ENCODE measurements at places on chromosomes 6 and 20.

DNA sequence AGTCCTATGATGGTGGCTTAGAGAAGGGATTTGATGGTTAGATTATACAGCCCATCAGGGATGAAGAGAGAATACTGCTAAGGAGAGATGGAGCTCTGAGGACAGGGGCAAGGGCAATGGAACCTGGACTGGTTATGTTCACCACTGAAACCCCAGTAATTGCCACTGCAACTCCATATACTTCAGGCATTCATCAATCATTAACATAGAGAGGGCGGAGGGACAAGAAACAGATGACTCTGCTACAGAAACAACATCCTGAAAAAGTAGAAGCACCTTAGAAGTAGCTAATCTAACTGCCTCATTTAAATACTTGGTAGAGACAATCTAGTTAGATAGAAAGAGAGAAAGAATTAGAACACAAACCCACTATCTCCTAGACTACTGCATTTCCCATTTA is 89.8 kb downstream of the MDN1 start:
- DNase-seq: no peak

DNA sequence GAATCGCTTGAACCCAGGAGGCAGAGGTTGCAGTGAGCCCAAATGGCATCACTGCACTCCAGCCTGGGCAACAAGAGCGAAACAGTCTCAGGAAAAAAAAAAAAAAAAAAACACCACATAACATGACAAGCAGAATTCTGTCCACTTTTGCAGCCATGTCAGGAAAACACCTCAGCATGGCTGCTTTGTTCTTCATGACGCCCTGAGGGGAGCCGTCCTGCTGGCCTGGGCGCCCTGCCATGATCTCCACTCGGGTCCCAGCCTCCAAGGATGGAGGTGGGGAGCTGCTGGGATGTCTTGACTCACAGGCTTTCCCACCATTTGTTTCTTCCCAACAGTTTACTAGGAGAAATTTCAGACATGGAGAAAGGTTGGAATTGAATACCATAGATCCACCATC is 42.2 kb downstream of the SNX9 start:
- no peak for DNase-seq

GRCh38 chr20:23024701-23025100 is 10.4 kb upstream of the SSTR4 start:
- DNase-seq: no peak

DNA sequence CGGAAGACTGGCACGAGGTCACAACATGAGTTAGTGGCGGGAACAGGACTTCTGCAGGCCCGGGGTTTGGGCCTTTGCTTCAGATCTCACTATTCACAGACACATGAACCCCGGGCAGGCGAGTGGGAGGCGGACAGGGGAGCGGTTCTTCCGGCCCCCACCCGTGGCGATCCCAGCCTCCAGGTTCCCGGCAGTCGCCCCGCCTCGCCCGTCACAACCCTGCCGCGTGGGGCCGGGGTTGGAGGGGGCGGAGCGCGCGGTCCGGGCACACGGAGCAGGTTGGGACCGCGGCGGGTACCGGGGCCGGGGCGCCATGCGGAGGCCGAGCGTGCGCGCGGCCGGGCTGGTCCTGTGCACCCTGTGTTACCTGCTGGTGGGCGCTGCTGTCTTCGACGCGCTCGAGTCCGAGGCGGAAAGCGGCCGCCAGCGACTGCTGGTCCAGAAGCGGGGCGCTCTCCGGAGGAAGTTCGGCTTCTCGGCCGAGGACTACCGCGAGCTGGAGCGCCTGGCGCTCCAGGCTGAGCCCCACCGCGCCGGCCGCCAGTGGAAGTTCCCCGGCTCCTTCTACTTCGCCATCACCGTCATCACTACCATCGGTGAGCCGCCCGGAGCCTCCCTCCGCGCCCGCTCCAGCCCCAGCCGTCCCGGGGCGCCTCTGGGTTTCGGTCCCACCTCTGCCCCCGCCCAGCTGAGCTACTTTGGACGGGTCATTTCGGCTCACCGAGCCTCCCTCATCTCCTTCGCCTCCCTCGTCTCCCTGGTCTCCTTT is at the start of gene KCNK15:
Gene KCNK15 (plus strand): TSS at position 268 of the 769 bp plus-strand sequence. CDS start 46 bp downstream, at position 314.
- no peak for DNase-seq

DNA sequence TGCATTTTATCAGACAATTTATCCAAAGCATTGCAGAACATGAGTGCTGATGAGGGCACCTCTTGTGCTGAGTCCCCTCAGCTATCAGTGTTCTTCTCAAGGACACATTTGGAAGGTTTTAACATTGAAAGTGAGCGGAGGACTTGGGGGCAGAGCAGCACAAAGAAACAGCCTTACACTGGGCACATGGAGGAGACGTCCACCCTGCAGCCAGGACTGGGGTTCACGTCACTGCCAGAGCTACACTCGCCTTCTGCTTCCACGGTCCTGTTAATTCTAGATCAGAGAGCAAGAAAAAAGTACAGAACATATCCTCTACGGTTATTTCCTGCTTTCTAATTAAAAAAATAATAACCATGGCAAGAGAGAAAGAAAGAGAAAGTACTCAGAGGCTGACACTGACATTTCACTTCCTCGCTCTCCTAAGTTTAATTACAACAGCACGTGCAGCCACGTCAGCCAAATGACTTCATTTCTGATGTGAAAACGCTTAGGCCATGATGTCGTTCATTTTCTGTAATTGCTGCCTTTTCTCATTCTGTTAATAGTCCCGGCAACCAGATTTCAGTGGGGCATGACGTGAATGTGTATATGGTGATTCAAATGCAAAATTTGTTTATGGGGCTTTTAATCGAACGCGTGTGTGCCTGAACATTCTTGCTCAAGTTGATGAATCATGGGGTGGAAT is 5.1 kb downstream of the PRND start:
- DNase-seq: peak; percentile 38

DNA sequence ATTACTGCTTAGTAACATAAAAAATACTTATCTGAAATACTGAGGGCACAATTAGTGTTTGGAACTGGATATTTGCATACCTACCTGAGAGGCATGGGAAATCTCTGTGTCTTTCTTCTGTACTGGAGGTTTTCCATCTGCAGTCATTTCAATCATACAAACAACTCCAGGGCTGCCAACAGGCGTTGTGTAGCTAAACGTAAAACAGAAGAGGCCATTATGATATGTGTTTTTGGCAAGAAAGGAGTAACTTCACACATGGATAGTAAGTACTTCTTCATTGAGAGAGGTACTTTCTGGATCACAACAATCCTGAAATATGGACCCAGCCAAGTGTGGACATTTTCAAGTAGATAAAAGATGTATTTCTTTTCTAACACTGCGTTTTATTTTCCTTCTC is 363.4 kb downstream of the PHF3 start:
- no peak for DNase-seq

GRCh38 chr6:32092760-32093497 is 16.2 kb downstream of the TNXB start:
- no peak for DNase-seq

- DNase-seq: no peak
Observed at GRCh38 chr6:63353286-63353630, 33.5 kb upstream of the LGSN start.

- no peak for DNase-seq
Observed at GRCh38 chr6:169208011-169208410, 45.6 kb downstream of the THBS2 start.

GRCh38 chr20:59123678-59124255 is 39.9 kb upstream of the ZNF831 start:
- DNase-seq: no peak

GRCh38 chr6:54929245-54929909 is 82.8 kb downstream of the FAM83B start:
- no peak for DNase-seq

GRCh38 chr6:17417817-17418216 is 24.4 kb downstream of the CAP2 start:
- no peak for DNase-seq

DNA sequence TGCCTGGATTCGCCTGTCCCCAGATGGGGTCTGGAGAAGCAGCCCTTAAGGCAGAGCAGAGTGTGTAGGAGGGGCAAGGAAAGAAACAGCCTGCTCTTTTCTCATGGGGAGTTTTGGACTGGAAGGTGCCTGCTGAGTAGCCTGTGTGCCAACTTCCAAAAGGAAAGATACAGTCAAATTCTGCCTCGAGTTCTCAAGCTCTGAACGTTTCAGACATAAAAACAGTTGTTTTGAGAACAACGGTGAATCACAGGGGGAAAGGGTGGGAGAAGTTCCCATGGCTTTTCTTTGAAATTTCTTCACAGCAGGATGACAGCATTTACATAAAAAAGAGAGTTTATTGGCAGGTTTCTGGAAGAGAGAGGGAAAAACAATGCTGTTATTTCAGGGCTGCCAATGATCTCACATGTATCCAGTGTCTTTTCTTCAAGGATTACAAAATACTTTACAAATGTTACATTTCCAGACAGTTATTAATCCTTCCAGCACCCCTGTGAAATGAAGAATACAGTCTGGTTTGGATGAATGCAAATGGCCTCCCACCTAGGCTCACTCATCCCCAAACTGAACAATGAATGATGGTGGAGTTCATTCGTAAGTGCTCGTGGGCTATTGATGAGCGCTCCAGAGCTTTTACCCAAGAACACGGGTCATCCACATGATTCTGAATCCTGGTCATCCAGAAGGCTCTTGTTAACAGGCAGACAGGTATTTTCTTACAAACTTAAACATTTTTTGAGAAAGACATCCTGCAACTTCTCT is 33.8 kb upstream of the ECI2 start:
- DNase-seq: no peak

- no peak for DNase-seq
Observed at GRCh38 chr6:4208158-4208557, 72.8 kb upstream of the ECI2 start.

DNA sequence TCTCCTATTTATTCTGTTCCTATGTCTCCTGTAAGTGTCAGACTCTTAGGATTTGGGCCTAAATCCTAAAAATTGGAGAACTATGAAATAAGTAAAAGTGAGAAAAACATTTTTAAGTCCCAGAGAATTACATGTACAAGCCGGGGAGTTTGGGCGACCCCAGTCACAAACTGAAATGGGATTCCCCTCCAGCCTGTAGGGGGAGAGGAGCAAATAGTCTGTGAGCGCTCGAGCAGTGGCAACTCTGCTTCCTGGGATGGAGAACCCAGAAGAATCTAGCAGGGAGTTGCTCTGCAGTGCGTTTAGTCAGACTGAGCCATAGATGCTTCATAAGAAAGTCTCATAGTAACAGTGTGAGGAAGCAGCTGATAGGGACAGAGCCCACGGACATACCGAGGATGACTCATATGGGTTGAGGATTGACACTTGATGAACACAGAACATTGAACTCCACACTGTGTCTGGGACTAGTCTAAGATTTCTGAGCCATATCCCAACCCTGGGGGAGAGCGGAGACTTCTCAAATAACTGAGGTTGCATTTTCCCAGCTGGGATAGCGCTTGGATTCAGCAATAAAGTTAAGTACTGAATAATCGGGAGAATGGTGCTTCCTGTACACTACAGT is 437.2 kb downstream of the BCKDHB start:
- no peak for DNase-seq

- DNase-seq: no peak
Observed at GRCh38 chr20:3670511-3670910, 7.3 kb upstream of the GFRA4 start.

DNA sequence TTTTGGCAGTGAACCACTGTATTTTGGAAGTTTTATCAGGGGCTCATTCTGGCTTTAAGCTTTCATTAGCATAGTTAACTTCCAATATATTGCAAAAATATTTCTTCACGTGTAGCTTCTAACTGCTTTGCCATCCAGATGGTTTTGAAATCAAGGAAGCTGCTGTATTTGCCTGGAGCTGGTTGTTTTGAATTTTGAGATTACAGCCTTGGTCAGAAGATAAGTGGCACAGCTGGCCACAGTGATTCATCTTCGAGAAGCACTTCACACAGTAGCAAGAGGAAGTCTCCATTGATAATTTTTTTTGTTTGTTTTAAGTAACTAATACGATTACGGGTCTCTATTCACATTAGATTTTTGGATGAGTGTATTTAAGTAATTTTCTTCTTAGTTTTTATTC is 3.8 kb downstream of the APCDD1L start:
- no peak for DNase-seq

GRCh38 chr6:181049-181654 is 111.1 kb upstream of the DUSP22 start:
- no peak for DNase-seq

DNA sequence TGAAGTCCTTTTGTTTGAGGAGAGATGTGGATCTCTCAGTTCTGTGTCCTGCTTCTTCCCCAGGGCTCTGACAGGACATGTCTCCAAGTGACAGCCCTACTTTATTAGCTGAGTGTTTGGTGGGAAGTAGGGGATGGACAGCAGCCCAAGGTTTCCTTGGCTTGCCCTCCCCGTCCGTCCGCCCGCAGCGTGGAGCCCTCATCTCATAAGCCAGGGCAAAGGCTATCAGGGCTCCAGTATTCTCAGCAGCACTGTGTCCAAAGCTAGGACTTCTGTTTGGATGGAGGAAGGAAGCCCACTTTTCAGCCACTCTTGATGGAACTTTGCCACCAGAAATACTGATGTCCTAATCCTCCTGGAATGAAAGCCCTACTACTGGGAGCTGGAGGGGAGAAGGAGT is 13.6 kb downstream of the CDC5L start:
- DNase-seq: no peak

DNA sequence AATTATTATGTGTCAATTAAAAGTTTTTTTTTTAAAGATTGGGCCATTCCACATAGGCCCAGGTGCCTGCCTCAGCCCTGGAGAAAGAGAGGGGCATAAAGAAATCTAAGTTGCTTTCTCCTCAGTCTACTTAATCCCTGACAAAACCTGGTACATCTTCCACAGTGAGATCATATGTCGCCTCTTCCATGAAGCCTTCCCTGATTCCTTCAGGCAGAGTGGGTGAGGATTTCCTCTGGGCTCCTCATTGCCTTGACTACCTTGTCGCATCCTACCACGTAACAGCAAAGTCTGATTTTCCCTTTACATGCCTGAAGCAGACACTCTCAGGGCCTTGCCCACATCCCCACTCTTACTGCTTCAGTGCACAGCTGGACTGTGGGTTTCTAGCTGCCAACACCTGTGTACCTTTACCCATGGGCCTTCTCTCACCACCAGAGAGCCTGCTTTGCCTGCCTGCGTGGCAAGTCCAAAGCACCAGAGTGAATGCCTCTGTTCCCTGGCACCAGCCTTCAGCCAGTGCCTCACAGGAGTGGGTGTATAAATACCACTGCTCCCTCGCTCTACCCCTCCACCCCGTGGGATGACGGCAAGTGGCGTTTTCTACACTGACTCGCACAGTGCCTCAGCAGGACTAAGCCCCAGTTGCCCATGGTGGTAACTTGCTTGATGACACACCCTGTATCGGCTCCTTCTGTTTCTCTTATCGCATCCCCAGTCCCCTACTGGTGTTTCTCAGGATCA is 68.0 kb downstream of the EYA2 start:
- DNase-seq: no peak

GRCh38 chr20:11053310-11053709 is 379.5 kb upstream of the JAG1 start:
- DNase-seq: no peak

DNA sequence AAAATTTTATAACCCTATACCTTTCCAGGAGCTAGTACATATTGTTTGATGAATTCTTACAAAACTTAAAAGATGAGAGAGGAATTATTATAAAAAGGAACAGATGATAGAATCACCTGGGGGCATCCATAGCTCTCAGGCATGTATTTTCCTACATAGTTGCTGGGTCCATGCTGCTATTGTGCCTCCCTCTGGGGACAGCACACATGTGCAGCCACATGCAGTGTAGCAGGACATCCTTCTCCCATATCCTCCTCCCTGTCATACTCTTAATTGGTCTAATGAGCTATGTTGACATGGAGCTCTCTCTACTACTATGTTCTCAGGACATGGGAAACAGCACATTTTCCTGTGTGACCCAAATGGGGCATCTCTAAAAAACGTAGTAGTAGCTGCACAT is 898.2 kb upstream of the MAP3K7 start:
- DNase-seq: no peak

GRCh38 chr20:52090035-52090434 is 101.5 kb downstream of the ZFP64 start:
- DNase-seq: no peak

- no peak for DNase-seq
Observed at GRCh38 chr6:113461153-113461932, 395.8 kb upstream of the MARCKS start.
